ENCODE measurements at places on chromosomes 4 and X.

DNA sequence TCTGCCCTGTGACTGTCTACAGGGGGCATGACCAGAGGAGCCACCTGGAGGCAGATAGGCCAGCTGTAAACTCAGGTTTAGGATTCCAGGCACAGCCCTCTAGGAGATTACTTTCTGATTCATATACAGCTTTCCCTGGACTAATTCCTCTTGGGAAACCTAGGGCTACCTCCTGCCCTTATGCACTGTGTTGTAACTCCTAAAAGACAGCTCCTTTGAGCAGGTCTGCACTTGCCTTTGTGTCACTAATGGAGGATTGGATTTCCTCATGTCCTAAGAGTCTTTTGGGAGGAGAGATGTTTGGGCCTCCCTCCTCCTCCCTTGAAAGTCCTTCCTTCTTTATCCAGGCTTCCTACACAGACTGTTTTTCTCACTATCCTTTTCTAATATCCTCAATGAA, 202.0 kb downstream of the PCDH19 start:
- no peak for DNase-seq

GRCh38 chrX:108537005-108537404, 97.4 kb downstream of the COL4A5 start:
- peak; percentile 24 for DNase-seq

DNA sequence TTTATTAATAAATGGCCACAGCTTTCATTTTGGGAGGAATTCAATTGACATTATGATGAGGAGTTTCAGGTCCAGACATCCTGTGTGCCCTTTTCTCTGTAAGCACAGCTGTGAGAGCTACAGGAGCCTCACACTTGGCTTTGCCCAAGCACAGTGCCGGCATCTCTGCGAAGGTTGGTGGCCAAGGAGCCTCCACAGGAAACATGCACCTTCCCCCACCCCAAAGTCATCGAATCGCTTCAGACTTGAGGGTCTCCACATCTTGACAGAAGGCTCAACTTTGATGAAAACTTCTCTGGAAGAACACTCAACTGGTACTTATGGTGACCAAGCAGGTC, 100.0 kb downstream of the SYNPO2 start:
- no peak for DNase-seq

- no peak for DNase-seq
Measured at GRCh38 chrX:56751071-56751470, 22.0 kb downstream of the NBDY start.

- DNase-seq = no peak
Measured at GRCh38 chrX:152823657-152824056, 6.9 kb downstream of the CETN2 start.

GRCh38 chr4:188110741-188111471, 1.5 kb upstream of the TRIML2 start:
- DNase-seq = no peak

- DNase-seq = no peak
Measured at GRCh38 chr4:166798126-166798525, 436.2 kb downstream of the SPOCK3 start.

GRCh38 chr4:182224192-182224850, 18.9 kb upstream of the TENM3 start:
- DNase-seq = no peak

DNA sequence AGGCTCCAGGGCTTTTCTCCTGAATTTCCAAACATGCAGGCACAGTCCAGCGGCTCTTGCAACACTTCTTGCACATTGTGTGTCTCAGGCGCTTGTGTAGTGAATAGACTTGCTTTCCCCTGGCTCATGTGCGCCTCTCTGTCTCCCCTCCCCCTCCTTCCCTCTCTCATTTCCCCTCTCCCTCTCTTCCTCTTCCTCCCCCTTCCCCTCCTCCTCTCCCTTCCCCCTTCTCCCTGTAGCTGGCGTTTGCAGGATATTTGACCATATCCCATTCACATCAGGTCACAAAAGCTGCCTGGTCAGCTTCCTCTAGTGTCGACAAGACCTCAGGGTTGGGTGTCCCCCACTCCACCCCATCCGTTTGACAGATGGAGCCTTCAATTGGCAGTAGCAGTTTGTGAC, 2.4 kb downstream of the CHST7 start:
- peak; percentile 14 for DNase-seq

GRCh38 chr4:33625748-33626147, 2618.6 kb downstream of the ARAP2 start:
- DNase-seq = no peak

DNA sequence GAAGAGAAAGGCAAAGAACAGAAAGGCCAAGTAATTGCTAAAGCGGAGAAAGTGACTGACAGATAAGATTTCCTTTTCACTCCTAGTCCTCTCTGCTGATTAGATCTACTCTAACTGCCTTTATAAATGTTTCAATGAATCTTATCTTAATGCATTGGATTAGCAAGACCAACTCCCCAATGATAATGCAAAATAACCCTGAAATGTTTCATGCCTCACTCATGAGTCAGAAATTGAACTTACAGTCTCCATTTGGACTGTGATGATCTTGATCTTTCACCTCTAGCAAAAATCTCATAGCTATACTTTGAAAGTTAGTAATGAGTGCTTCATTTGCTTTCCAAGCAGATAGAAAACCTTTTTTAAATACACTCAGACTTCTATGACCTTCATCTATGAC, 26.5 kb downstream of the SLC10A7 start:
- DNase-seq = no peak

GRCh38 chr4:76597423-76597979, 162.5 kb downstream of the SHROOM3 start:
- no peak for DNase-seq

GRCh38 chrX:136953867-136954787, 73.6 kb upstream of the RBMX start:
- DNase-seq = peak; percentile 68

DNA sequence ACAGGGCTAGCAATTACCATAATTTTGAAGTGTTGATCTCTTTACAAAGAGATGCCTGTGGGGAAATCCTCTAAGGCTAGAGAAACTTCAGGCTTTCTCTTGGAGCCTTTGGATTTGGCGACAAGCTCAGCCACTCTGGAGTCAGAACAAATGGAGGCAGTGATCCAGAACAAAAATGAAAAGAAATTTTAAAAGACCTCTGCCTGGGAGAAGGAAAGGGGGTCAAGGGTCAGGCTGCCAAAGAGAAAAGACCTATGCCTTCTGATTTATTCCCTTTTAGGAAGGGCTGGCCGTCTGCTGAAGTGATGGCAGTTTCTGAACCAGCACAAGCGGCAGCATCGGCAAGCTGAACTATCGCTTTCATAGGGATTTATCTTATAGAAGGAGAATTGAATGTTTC, 140.8 kb upstream of the SFRP2 start:
- no peak for DNase-seq

DNA sequence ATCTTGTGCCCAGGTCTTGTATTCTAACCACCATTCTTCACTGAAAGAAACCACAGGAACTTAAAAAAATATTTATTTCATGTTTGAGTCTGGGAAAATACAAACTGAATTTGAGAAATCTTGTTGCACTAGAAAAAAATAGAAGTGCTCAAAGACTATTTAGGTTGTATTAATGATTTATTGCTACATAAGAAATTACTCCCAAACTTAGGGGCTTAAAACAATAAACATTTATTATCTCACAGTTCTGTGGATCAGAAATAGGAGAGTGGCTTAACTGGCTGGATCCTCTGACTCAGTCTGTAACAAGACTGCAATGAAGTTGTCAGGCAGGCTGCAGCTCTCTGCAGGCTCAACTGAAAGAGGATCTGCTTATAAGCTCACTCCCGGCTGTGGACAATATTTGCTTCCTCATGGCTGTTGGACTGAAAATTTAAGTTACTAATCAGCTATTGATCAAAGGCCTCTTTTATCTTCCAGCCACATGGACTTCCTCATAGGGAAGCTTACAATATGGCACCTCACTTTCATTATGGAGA, 295.4 kb upstream of the FAM241A start:
- no peak for DNase-seq

DNA sequence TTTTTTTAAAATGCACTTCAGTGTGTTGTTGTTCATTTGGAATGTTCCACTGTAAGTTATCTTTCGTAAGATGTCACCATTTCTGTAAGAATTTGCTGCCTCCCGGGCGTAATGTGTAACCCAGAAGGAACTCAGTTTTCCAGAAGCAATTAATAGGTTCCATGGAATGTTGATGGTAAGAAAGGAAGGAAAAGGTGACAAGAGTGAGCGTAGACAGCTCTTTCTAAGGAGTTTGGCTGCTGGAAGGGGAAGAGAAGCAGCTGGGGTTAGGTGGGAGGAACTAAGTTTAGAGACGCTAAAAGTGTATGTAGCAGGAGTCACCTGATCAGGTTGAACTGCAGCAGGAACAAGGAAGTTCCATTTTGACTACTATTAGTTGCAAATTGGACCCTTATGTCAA, 35.9 kb downstream of the PNMA5 start:
- DNase-seq = no peak

DNA sequence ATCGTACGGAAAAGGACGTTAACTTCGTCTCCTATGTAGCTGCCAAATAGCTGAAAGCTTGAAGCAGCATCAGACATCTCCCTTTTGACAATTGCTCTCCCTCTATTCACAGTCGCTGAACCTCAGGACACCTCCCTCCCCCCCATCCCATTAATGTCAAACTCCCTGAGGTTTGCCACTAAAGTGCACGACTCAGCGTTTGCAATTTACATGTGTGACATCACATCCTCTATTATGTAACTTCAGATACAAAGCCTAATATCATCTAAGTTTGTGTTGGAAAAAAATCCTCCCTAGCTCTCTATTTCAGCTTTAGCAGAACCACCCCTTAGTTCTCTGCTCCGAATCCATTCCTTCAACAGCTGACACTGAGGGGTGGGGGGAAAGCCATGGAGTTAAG, 5.5 kb upstream of the NR3C2 start:
- DNase-seq = no peak

DNA sequence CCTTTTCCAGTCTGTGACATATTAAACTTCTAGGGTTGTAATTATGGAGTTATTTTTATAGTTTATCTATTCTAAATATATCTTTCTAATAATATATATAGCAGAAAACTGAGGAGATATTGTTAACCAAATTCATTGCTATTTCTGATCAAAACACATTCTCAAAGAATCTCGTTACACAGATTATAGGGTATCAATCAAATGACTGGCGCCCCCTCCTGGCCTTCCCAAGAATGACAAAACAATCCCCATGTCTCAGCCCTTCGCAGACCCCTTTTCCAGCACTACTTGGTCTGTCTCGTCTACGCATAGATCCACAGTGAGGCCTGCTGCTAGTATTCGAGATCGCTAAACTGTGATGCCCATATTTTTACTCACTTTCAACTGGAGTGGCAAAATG, 209.3 kb downstream of the GPC3 start:
- DNase-seq = no peak

GRCh38 chr4:186915816-186916215, 192.2 kb upstream of the FAT1 start:
- DNase-seq = no peak

- DNase-seq = no peak
Measured at GRCh38 chr4:62015043-62015739, 815.1 kb downstream of the ADGRL3 start.

DNA sequence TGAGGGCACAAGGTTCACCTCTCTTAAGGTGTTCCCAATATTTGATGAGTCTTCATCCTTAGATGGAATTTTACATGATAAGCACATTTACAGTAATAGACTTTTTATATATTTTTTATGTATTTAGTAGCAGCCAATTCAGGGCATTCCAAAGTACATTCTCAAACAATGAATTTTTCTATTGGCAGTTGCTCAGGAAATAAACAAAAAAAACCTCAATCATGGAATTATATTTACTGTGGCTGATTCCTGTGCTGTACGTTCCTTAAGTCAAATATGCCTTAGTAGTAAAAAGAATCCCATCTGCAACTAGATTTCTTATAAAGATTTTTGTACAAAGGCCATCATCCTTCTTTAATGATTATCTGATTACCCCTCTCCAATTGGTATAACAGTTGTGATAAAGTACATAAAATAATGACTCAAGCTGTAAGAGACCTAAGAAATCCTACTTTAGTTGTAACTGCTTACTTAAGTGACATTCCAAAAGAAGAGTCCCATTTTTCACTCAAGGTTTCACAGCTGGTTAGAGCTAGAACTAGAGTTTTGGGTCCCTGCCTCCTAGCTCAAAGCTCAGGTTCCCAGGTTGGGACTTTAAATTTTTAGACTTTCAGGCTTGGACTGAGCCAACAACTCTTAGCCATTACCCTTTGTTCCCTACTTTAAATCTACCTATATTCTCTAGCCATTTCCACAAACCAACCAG, 152.7 kb downstream of the FHIP1A start:
- DNase-seq = no peak

DNA sequence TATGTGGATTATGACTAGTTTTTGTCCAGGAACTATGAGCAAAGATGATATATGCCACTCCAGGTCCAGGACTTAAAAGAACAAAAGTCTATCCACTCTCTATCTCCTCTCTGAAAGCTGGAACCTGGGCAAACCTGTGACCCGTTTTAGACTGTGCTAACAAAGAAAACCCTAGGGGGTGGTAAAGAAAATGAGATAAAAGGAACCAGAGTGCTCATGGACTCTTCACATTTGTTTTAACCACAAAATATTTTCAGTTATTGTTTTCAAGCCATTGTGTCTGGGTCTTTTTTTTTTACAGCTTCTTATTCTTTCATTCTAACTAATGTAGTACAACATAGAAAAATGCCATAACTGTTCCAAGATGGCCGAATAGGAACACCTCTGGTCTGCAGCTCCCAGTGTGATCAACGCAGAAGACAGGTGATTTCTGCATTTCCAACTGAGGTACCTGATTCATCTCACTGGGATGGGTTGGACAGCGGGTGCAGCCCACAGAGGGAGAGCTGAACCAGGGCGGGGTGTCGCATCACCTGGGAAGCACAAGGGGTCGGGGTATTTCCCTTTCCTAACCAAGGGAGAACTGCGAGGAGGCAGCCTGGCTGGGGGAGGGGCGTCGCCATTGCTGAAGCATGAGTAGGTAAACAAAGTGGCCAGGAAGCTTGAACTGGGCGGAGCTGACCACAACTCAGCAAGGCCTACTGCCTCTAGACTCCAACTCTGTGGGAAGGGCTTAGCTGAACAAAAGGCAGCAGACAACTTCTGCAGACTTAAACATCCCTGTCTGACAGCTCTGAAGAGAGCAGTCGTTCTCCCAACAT, 45.1 kb downstream of the CHM start:
- DNase-seq = no peak

DNA sequence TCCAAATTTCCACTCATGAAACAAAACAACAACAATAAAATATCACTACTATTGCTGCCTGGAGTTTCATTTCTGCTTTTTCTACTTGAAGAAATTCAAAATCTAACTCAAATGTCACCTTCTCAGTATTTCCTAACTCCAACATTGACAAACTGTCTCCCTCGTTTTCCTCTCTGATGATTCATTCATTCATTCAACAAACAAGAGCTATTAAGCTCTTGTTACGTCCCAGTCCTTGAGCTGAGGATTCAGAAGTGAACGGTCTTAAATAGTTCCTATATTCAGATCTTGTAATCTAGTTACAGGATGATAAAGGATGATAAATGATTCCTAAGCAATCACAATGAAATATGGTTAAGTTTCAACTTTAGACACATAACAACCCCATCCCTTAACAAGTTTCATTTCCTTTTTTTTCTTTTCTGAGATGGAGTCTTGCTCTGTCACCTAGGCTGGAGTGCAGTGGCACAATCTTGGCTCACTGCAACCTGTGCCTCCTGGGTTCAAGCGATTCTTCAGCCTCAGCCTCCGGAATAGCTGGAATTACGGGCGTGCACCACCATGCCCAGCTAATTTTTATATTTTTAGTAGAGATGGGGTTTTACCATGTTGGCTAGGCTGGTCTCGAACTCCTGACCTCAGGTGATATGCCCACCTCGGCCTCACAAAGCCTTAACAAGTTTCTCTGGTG, 1.7 kb downstream of the SLC9B2 start:
- peak; percentile 54 for DNase-seq

Measured in OCI-LY7 (cell line).